ENCODE measurements at places on chromosomes 2 and 18. TPM values are rescaled to one million over a fixed set of nuclear protein-coding genes. Genes with fewer than 3 reads are reported as not detected.

DNA sequence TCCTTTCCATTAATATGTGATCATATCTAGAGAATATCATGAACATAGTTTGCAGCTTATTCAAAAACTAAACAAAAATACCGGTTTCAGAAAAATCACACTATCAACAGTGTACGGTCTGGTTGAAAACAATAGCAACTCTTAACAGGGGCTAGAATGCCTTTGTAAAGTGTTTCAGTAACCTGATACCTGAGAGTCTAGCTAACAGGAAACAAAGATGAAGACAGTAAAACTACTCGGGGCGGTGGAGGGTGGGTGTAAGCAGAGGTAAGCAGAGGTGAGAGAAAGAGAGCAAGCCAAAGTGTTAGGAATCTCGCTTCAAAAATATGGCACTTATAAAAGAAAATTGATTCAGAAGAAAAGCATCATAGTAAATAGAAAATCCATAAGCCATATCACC is 109.0 kb upstream of the RGPD4 start:
- no peaks in the 10 kb centered on the region for H3K4me1 ChIP-seq
- H3K27ac ChIP-seq: no peak overlapping the region

GRCh38 chr2:67650291-67651133 is 253.4 kb downstream of the ETAA1 start:
- no peak overlapping the region for H3K27ac ChIP-seq
- no peaks in the 10 kb centered on the region for H3K4me1 ChIP-seq
- H3K4me3 ChIP-seq: no peak overlapping the region
- no peaks in the 10 kb centered on the region for H3K27me3 ChIP-seq

Gene SPP2
- polyA plus RNA-seq: not detected

- H3K4me3 ChIP-seq: no peak overlapping the region
- no peaks in the 10 kb centered on the region for H3K27me3 ChIP-seq
- no peaks in the 10 kb centered on the region for H3K36me3 ChIP-seq
- no peak for DNase-seq
- H3K4me1 ChIP-seq: no peaks in the 10 kb centered on the region
Observed at GRCh38 chr18:78741381-78742217, 238.0 kb upstream of the SALL3 start.

- peak overlapping the region; percentile 96 for H3K4me3 ChIP-seq
- H3K36me3 ChIP-seq: no peaks in the 10 kb centered on the region
- DNase-seq: no peak
- H3K27ac ChIP-seq: no peak overlapping the region
- H3K27me3 ChIP-seq: no peaks in the 10 kb centered on the region
- H3K4me1 ChIP-seq: peaks cover 27% of the 10 kb centered on the region
Observed at GRCh38 chr2:99487906-99488305, 1.9 kb downstream of the REV1 start.
